ENCODE measurements at places on chromosomes 7 and 10. TPM values are rescaled to one million over a fixed set of nuclear protein-coding genes. Genes with fewer than 3 reads are reported as not detected.

- no peak for DNase-seq
Measured at GRCh38 chr10:71424496-71425194, 27.9 kb downstream of the CDH23 start.

- peak; percentile 7 for DNase-seq
Measured at GRCh38 chr7:141593134-141593533, 41.9 kb downstream of the AGK start.

Gene PON1
- total RNA-seq: not detected

DNA sequence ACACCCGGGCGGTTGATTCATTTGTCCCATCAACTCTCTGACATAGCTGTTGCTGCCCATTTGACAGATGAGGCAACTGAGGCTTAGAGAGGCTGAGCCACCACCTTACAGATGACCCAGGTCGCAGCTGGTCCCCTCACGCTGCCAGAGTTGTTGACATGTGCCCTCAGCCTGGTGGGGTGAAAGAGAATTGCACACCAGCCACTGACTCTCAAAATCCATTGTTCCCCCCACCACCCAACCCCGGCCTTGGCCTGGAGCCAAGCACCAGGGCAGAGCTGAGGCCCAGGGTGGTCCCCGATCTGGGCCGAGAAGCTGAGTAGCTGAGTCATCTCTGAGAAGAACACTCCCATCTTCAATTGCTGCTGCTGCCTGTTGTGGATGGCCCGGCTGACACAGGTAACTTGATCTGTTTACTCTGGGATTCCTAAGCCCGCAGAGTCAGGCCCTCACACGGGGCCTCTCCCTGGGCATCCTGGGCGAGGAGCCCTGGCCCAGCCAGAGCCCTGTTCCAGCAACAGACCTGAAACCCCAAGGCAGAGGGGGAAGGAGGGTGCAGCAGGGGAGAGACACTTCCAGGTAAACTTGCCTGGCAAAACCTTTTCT, 27.5 kb downstream of the PVRIG start:
- DNase-seq: peak; percentile 92

Gene CD36
- total RNA-seq: 1.3 TPM

DNA sequence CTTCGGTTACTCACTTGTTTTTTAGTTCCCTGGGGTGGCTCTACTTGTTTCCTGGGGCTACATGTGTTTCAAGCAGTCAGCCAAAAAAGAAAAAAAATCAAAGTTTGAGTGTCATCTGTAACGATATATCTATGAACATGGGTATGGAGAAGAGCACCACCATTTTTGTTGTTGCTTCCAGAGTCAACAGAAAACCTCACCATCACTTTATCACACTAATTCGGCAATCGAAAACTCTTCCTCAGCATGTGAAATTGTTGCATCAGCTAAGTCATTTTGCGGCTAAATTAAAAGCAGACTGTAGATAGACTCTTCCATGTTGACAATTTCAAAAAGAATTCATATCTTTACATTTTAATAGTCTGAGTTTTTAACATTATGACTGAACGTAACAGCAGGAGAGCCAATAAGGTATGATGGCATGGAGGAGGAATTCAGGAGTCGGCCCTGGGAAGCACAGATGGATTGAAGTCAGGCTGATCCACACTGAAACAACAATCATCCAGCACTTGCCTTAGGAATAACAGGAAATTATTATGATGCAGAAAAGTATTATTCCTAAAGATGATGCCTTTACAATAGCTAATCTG, 455.7 kb upstream of the KLF6 start:
- no peak for DNase-seq

Gene CDK6
- 68.0 TPM for total RNA-seq

GRCh38 chr10:59173414-59173813, 3.0 kb upstream of the PHYHIPL start:
- peak; percentile 94 for DNase-seq

GRCh38 chr7:87797798-87798403, 78.3 kb downstream of the SLC25A40 start:
- DNase-seq: peak; percentile 83

GRCh38 chr10:97079448-97079847, 106.3 kb downstream of the SLIT1 start:
- DNase-seq: no peak

DNA sequence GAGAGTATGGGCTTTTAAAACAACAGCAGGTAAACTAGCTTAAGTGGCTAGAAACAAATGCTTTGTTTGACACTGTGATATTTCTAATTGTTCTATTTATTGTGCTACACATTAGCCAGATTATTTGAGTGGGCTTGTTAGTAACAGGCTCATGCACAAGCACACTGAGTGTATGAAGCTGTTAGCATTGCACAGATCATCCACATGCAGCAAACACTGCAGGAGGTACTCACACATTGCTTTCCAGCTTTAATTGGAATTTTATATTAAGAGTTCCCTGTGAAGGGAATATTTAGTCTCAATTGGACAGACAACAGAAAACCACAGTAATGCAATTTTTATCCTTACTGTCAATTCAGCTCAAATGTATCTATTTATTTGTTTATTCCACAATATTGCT, 92.9 kb upstream of the ZNF804B start:
- no peak for DNase-seq

- no peak for DNase-seq
Measured at GRCh38 chr10:87952612-87953011, 89.2 kb downstream of the PTEN start.

Gene H2AZ2
- total RNA-seq: 136 TPM

Gene GHITM
- total RNA-seq: 431 TPM

DNA sequence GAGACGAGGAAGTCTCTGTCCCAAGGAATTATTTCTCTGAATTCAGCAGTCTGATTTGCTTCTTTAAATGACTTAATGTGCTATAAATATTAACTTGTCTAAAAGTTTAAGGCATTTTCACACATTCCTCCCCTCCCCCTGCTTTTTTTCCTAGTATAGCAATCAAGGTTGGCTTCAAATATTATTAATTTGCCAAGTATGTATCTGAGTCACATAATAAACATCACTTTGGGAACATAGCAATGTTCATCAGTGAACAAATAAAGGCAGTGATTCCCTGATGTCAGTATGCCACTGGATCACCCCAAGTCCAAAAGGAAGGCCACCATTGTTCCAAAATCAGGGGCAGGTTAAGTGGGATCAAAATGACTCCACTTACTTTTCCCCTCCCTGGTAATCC, 40.5 kb downstream of the PDE6C start:
- DNase-seq: peak; percentile 88

DNA sequence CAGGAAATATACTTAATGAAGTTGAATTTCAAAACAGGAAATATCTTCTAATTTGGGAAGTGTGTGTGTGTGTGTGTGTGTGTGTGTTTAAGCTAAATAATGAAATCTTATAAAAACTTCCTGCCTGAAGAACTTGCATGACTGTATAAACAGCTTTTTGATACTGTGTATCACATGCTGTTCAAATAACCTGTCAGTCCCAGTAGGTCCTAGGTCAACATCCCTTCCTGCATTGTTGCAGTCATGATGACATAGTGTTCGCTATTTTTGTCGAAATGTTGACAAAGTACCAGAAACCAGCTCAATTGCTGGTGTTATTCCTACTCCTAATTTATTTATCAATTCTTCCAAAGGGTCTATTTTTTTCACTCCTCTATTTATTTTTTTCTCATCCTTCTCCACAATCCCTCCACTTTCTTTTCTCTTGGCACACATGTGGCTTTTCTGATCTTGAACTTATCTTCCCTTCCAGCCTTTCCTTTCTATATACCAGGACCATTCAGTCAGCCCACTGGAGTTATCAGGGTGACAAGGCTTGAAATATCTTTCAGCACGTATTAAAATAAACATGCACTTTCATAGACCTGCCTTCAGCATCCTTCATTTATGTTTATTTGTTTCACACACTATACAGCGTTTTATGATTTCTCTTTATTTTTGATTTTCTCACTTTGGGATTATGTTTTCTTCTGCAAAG, 115.8 kb downstream of the PLXDC2 start:
- DNase-seq: no peak

Gene CFAP70
- total RNA-seq: 0.79 TPM

Gene NKX2-3
- total RNA-seq: not detected

- DNase-seq: no peak
Measured at GRCh38 chr10:133260895-133261725, 15.6 kb downstream of the ADAM8 start.

DNA sequence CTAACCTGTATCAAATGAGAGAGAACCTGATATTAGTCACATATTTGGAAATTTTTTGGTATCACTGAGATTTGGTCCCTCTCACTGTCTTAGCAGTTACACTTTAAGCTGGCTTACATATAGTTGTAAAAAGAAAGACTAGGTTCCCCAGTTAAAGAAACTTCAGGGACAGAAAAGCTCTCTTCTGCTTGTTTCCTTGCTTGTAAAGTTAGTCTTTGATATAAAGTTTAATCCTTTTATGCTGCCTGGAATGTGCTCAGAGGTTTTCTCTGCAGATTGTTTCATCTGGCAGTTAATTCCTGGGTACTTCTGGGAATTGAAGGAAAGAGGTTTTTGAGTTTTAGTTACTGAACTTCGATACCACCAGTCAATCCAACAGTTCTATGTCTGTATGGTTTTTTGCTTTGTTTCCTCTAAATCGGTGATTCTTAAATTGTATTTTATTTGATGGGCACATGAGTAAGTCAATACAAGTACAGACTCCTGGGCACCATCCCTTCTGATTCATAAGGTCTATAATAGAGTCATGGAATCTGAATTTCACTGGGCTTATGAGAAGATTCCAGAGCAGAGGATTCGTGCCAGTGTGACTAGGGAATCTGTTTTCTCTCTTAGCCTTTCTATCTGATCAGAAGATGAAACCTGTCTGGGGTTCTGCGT, 1080.9 kb upstream of the C7orf33 start:
- peak; percentile 1 for DNase-seq

GRCh38 chr10:4242561-4243035, 457.6 kb upstream of the KLF6 start:
- DNase-seq: peak; percentile 39

Gene GIMAP5
- not detected for total RNA-seq

DNA sequence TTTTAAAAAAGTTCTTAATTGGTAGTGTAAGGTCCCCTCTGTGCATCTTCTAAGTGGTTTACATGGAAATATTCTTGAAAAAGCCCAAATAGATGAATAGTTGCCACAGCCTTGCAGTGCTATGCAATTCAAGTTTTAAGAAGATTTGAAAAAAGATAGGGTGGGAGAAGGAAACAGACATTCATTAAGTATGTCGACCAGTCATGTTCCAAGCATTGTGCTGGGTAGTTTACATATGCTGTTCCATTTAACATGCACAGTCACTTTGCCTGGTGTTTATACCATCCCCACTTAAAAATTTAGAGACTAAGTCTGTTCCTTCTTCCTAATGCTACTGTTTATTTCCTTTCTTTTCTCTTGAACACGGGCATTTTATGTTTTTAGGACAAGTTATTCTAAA, 28.1 kb upstream of the NAMPT start:
- DNase-seq: no peak

Gene SUGCT
- 7.4 TPM for total RNA-seq

DNA sequence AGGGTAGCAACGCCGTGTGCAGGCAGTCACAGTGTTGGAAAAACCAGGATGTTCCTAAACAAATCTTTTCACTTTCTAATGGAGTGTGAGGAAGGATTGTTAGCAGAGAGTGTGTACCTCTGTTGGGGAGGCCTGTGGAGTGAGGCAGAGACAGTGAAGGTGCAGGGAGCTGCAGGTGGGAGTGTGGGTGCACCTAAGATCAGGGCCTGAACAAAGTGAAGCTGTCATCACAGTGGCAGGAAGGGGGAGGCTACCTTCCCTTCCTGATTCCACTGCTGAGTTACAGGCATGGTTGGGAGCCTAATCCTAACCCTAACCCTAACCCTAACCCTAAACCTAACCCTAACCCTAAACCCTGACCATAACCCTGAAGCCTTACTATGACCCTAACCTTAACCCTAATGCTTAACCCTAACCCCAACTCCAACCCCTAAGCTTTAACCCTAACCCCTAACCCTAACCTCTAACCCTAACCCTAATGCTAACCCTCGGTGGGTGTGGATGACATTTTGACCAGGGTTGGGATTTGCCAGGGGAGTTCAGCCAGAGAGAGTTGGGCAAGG, 158.8 kb upstream of the KLF6 start:
- DNase-seq: no peak

- DNase-seq: peak; percentile 51
Measured at GRCh38 chr10:72108830-72109635, 20.7 kb upstream of the SPOCK2 start.

DNA sequence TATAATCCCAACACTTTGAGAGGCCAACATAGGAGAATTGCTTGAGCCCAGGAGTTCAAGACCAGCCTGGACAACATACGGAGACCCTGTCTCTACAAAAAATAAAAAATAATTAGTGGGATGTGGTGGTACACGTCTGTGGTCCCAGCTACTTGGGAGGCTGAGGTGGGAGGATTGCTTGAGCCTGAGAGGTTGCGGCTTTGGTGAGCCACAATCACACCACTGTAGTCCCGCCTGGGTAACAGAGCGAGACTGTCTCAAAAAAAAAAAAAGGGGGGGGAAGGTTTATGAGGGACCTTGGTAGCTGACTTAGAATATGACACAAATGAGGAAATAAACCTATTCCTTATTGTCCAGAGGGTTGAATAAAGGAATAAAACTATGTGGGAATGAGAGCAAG, 30.8 kb downstream of the SCD start:
- DNase-seq: no peak

Gene DDIT4
- total RNA-seq: 2,437 TPM

GRCh38 chr7:16951483-16952080, 69.8 kb upstream of the AGR3 start:
- DNase-seq: peak; percentile 44

GRCh38 chr10:77726732-77727131, 89.1 kb upstream of the KCNMA1 start:
- no peak for DNase-seq

Gene PTF1A
- total RNA-seq: not detected

DNA sequence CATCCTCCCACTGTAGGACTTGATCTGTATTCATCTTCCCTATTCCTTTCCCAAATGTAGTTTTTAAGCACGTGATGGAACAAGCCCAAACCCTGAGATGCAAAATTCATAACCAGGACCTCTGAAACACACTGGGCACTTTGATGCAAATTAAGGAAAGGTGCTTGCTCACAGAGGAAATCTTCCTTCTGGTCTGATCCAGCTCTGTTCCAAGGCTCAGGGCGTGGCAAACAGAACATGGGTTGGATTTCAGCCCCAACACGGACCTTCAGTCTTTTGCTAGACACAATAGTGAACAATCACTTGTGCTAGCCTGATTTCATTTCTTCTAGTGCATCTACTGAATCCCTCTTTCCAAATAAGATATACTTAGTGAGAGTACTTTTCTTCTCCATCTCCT, 27.9 kb downstream of the PON3 start:
- DNase-seq: no peak

- DNase-seq: no peak
Measured at GRCh38 chr10:92207061-92207460, 83.8 kb downstream of the CPEB3 start.

Gene SFRP4
- 0.26 TPM for total RNA-seq

DNA sequence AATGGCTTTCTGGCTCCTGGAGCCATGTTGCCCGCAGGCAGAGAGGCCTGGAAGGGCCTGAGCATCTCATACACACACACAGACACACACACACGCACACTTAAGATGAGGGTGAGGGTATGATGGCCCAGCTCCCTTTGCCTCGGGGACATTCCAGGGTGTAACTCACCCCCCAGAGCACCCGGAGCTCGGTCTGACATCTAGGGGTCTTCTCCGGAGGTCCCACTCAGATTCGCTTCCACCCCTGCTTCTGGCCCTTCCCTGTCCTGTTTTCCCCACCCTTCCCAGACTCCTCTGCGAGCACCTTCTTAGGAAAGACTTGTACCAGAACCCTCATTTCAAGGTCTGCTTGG, 304.4 kb downstream of the GRID1 start:
- DNase-seq: no peak

- DNase-seq: peak; percentile 29
Measured at GRCh38 chr7:8125680-8126444, 136.1 kb downstream of the ICA1 start.

Gene NUTM2B
- total RNA-seq: 0.26 TPM
